ENCODE measurements at places on chromosomes 7 and 10.

DNA sequence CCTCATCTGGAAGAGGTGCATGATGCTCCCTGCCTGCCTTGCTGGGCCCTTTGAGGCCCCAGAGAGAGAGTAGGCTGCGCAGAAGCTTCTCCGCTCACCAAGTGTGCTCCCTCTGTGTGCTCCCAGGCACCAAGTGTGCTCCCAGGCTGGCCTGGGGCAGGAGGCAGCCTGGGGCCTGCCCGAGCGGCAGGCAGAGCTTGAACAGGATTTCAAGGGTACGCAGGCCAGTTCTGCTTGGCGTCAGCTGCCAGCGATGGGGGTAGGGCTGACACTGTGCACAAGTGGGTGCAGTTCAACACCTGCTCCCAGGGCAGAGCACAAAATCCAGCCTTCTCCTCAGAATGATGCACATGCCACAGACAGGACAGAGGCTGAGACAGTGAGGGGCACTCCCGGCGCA, 119.7 kb downstream of the FAM53B start:
- DNase-seq = no peak

GRCh38 chr7:34530259-34530658, 127.8 kb upstream of the NPSR1 start:
- no peak for DNase-seq

DNA sequence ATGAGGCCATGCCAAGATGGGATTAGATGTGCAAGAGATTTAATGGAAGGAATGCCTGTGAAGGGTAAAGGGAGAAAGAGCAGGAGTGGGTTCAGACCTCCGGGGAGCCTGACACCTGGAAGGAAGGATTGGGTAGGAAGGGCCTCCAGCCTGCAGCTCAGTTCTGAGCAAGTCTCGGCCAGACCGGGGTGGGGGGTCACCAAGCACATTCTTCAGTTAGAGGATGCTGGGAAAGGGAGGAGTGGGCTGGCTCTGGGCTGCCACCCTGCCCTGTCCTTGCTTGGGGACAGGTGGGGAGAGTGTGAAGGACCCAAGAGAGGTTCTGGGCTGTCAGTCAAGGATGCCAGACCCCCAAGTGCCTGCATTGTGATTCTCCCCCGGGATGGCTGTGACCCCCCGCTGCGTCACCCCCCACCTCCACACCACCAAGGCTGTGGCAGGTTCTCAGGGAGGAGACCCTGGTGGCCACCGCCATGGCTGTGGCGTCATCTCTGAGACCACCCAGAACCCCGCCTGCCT, 16.5 kb upstream of the PRKAG2 start:
- no peak for DNase-seq

DNA sequence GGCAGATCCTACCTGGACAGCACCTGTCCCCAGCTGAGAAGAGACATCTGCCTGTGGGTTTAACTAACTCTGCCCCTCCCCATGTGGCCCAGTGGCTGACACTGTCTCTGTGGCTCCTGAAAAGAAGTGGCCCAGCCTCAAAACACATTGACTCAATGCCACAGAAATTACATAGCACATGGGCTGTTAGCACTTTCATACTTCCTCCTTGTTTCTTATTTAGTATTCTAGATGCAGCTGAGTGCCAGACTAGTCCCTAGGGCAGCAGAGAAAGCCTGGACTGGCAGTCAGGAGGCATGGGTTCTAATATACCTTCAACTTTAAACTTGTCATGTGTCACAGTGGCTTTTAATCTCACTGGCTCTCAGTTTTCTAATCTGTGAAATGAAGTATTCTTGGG, 171.0 kb downstream of the TRIL start:
- no peak for DNase-seq

GRCh38 chr10:71419750-71420149, 23.0 kb downstream of the CDH23 start:
- no peak for DNase-seq

DNA sequence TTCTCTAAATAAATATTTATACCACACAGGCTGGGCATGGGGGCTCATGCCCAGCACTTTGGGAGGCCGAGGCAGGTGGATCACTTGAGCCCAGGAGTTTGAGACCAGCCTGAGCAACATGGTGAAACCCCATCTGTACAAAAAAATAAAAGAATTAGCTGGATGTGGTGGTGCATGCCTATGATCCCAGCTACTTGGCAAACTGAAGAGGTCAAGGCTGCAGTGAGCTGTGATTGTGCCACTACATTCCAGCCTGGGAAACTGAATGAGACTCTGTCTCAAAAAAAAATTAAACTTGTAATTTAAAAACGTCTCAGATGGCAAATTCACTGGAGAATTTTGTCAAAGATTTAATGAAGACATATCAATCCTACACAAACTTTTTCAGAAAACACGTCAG, 277.6 kb upstream of the BMPER start:
- DNase-seq = no peak

DNA sequence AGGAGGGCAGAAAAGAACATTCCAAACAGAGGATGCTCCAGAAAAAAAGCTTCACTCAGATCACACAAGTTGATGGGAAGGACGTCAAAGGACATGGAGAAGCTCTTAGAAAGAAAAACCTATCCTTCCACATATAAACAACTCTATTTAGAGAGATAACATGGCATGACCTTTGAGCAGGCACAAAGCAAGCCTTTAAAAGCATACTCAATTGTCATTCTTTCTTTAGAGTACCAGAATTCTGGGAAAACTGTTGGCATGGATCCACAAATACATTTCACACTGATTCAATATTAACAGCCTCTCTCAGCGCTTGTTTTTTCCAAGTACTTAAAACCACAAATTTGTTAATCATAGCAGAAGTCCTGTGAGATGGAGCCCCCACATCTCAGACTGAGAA, 7.3 kb upstream of the ABLIM1 start:
- DNase-seq = no peak

- no peak for DNase-seq
Measured at GRCh38 chr10:47349516-47349915, 1.4 kb downstream of the RBP3 start.

DNA sequence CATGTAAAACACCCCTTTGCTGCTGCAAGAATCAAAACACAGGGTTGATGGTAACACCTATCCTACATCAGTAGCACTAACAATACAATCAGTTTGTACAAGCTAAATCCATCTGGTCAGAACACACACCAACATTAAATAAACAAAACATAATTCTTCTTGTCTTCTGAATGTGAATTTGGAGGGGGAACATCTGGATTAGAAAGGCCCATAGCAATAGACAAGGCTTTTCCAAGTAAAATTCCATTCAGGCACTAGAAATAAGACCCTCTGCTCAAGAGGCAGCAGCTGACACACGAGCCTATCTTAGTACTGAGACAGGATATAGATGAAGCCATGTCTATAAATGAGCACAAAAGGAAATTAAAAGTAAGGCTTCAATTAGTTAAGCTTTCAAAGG, 839.9 kb upstream of the LRRTM3 start:
- DNase-seq = no peak

- DNase-seq = no peak
Measured at GRCh38 chr10:29243066-29243465, 45.8 kb upstream of the LYZL1 start.

- no peak for DNase-seq
Measured at GRCh38 chr10:26969145-26969926, 108.6 kb upstream of the ABI1 start.

DNA sequence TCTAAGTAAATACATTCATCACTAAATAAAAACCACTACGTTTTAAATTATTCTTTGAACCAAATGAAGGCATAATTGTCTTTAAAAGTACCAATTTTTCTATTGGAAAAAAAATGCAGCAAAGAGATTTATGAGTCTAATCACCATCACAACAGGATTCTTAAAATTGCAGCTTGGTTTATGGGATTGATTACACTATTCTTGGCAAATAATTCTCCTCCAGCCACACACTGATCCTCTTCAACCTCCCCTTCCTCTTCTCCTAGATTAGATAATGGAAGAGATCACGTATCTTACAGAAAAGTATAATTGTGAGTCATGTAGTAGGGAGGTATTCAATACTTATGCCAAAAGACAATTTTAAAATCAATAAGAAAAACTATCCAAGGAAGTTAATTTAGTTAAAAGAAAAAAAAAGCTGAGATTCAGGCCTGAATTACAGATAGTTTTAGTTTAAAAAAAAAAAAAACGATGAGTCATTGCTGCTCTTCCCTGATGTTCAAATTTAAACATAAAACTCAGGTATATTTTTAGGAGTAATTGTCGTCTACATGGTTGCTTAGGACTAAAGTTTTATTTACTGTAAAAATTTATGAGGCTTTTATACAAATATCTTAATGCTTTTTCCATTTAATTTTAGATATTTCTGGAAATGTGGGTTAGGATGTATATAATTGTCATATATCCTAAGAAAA, 133.7 kb upstream of the CDK1 start:
- DNase-seq = no peak
